ENCODE measurements at places on chromosomes 11 and 22.

- DNase-seq: no peak
These were observed 212.8 kb downstream of the TENM4 start for GRCh38 chr11:79227767-79228755.

DNA sequence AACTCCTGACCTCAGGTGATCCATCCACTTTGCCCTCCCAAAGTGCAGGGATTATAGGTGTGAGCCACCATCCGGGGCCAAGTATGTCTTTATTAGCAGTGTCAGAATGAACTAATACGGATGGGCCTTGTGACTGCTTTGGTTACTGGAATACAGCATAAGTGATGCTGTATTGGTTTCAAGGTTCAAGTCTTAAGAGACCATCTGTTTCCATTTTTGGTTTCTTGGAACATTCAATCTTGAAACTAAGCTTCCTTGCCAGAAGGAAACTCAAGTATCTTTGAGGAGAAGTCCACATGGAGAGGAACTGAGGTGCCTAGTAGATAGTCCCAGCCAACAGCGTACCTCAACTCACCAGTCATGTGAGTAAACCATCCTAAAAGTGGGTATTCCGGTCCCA lies 58.8 kb downstream of the APOL3 start:
- DNase-seq: no peak

DNA sequence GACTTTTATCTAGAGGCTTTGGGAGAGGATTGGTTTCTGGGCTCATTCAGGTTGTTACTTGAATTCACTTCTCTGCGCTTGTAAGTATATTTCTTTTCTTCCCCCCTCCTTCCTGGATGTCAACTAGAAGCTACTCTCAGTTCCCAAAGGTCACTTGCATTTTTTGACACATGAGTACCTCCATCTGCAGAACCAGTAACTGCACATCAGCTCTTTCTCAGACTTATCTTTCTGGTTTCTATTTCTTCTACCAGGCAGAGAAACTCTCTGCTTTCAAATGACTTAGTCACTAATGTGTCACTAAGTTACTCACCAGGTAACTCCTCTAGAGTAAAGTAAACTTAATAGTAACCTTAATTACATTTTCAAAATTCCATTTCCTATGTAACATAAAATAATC lies 773.0 kb upstream of the LUZP2 start:
- DNase-seq: no peak

DNA sequence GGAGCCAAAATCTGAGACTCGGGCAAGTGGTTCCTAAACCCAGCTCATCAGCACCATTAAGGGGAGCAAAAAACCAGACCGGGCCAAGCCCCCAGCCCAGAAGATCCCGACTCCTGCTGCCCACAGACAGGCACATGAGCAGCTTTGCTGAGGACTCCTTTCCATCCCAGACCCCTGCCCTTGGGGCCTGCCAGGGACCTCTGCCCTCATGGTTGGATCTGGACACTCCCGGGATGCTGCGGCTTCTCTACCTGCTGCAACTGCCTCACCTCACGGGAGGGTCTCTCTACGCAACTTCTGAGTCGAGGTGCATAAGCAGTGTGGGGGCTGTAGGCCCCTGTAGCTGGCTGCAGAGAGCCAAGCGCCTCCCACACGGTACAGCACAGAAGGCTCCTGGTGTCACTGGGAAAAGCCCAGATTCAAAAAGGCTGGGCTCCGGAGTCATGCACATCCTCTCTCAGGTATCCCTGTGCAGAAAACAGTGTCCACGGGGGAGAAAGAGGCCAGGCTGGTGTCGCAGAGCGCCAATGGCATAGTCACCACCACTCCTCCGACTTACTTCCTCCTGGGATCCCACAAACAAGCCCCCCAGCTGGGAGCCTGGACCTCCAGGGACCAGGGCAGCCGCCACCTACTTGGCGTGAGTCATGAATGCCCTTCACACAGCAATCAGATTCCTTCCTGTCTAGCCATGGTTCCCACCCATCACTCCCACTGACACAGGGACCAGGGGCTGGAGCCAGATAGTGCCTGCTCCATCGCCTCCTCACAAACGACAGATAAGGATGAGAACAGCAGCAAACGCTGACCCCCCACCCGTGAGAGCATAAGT lies 122.1 kb downstream of the BCR start:
- DNase-seq: no peak

- no peak for DNase-seq
These were observed 6.1 kb downstream of the MRPL11 start for GRCh38 chr11:66432597-66432996.

DNA sequence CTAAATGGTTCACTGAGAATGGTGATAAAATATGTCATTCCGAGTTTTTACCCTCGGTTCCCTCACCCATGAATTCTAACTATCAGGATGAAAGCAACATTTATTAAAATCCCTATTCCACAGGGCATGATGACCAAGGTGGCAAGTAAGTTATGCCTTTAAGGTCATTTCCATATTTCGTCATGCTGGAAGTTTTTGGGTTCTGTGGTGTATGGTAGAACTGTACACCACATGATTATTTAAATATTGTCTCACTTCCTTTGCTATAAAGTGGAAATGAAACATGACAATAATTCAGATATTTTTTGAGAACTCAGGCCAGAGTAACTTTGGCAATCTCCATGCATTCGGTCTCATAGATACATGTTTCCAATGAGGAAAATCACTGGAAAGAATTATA lies 68.5 kb upstream of the CARD18 start:
- DNase-seq: no peak

GRCh38 chr11:133865466-133865865 lies 20.2 kb upstream of the SPATA19 start:
- DNase-seq: no peak

DNA sequence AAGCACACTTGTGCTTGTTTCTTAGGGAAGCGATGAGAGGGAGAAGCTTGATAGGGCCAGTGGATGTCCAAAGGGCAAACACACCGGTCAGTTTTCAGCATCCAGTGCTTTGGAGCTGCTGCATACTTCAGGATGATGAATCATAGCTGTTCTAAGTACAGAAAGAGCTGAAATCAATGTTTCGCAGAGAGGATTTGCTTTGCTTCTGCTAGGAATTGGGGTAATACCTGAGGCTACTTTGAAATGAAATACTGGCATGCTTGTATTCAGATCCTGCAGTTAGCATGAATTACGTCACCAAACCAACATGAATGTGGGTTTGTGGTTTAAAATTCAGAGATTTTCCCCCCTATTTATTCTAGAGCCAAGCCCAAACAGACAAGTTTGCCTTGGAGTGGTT lies 41.7 kb upstream of the SC5D start:
- no peak for DNase-seq

- no peak for DNase-seq
These were observed 237.6 kb downstream of the CSNK2A3 start for GRCh38 chr11:11115475-11115874.

- DNase-seq: no peak
These were observed 151.4 kb downstream of the MSANTD4 start for GRCh38 chr11:105870516-105871113.

DNA sequence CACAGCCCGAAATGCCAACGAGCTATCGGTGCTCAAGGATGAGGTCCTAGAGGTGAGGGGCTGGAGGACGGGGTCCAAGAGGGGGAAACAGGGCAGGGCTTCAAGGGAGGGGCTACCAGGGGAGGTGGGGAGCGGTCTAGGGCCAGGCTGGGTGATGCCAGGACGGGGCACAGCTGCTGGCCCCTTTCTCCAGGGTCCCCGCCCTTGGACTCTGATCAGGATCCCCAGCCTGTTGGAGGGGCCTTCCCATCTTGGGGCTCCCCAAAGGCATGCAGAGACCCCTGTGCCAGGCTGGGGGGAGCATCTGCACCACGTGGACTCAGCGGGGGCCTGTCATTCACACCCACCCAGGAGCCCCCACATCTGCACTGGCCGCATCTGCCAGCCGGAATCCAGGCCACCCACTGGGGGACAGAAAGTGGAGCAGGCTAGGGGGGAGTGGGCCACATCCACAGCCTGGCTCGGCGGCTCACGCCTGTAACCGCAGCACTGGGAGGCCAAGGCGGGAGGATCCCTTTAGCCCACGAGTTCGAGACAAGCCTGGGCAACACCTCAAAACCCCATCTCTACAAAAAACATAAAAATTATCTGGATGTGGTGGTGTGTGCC lies 18.9 kb downstream of the EPS8L2 start:
- no peak for DNase-seq

GRCh38 chr22:47694536-47695130 lies 932.2 kb downstream of the TBC1D22A start:
- DNase-seq: no peak

- no peak for DNase-seq
These were observed 81.2 kb downstream of the OR5AK2 start for GRCh38 chr11:57069942-57070341.

GRCh38 chr11:132853886-132854285 lies 678.4 kb downstream of the OPCML start:
- DNase-seq: no peak

DNA sequence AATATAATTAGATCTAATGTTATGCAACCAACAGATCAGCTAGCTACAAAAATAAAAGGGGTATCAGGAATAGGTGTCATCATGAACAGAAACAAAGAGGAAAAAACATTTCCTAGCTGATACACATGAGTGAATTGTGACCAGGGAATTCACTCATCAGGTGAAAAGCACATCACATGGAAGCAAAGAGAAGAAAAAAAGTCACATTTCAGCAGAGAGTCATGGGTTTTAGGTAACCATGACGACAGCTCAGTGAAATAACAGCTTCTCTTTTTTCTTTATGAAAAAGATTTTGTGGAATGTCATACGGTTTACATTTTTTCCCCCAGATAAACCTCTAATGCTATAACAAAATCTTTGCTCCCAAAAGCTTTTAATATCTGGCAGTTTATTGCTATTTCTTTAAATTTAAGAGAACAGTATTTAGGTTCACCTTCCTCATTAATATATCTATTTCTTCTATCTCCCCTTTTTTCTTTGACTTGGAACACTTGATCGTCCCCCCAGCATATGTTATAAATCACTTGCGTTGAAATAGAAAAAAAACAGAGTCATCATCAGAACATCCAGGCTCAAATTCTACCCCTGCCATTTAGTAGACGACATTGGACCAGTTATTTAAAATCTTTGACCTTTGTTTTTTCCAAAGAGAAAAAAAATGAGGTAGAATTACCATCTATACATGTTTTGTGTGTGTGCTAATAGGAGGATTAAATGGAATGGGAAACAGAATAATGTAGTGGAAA lies 5.3 kb downstream of the TYR start:
- no peak for DNase-seq

DNA sequence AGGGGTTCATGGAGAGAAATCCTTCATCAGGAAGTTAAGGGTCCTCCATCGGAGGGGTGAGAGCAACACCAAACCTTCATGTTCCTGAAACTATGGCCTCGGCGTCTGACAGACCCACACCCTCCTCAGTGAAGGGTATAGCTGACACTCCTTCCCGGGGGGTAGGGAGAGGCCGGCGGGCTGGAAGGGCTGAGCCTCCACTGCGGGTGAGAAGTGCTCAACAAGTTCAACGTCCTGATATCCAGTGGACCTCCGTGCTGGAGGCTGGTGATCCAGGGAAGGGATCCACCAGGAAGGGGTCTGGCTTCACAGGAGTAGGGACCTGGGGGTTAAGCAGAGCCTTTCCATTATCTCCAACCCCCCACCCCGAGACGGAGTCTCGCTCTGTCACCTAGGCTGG lies 12.3 kb downstream of the CARS1 start:
- no peak for DNase-seq

DNA sequence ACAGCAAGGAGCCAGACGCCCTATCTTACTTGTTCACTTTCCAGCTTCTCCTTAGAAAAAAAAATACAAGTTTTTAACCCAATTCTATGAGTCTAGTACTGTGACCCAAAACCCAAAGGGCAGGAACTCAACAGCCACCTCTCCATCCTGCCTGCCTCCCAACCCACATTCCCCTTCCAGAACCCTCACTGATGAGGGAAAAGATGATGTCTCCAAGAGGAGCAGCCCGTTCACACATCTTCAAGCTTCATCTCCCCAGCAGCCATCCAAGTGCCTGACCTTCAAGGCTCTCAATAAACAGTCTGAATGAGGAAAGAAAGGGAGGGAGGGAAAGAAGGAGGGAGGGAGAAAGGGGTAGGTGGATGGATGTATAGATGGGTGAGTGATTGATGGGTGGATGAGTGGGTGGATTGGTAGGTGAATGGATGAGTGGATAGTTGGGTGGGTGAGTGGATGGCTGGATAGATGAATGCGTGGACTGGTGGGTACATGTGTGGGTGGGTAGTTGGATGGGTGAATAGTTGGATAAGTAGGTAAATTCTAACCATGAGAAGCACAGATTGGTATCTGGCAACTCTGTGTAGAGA lies 50.4 kb downstream of the IGLL5 start:
- DNase-seq: no peak

DNA sequence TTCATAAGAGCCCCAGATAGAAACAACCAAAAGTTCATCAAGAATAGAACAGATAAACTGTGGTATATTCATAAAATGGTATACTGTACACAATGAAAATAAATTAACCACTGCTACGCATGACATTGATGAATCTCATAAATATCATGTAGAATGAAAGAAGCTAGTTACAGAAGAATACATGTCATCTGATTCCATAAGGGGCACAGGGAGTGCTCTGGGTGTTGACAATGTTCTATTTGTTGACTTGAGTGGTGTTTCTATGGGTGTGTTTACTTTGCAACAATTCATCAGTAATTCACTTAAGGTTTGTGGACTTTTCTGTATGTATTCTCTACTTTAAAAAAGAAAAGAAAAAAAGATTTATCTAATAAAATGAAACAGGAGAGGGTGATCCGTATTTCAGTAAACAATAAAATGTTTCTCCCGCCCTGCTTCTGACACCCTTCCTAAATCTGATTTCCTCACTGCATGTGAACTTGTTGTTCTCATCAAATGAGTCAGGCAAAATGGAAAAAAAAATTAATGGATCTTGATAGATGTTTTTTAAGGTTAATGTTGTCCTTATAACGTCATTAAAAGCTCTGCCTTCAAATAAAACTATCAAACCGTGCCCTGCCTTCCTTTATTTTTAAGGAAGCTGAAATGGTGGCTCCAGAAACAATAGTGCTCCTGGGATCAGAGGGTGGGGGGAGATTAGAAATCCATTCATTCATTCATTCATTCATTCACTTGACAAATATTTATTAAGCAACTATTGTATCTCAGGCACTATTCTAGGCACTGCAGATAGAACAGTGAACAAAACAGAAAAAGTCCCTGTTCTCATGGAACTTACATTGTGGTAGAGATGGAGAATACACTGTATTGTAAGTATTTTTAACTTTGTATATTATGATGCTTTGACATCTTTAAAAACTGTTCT lies 77.2 kb upstream of the CD44 start:
- DNase-seq: no peak

DNA sequence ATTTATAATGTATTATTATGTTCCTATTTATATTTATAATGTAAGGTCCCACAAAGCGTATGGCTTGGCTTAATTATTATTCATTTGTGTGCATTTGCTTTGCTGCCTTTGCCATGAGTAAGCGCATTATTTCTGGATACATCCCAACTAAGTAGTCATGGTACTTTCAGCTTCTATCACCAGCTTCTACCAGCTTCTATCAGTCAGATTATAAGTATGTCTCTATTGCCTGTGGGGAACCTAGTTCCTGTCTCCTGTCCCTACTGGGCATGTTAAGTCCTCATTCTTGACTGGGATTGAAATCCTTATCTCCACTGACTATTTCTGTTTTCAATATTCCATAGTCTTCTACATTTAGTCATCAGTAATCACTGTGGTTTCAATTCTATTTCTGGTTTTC lies 33.5 kb upstream of the OR10W1 start:
- no peak for DNase-seq

- no peak for DNase-seq
These were observed 4.7 kb downstream of the UNC93B1 start for GRCh38 chr11:67999201-67999629.

- DNase-seq: no peak
These were observed 391.1 kb downstream of the TENM4 start for GRCh38 chr11:79049741-79050179.

Measured in CD4-positive, alpha-beta T cell treated with Interleukin-4 for 4 hours (primary cell).